Ascending aorta (tissue), 2 donors: ENCODE measurements at places on chromosomes 7 and 10. TPM values are rescaled to one million over a fixed set of nuclear protein-coding genes. Genes with fewer than 3 reads are reported as not detected.

NPC1L1 gene
- not detected for total RNA-seq

LRIT1 gene
- total RNA-seq = not detected

CYP3A7 gene
- not detected for total RNA-seq

SLC16A12 gene
- not detected for total RNA-seq

OPN1SW gene
- total RNA-seq = not detected

- H3K4me1 ChIP-seq = no peaks in the 10 kb centered on the region
- no peaks in the 10 kb centered on the region for H3K36me3 ChIP-seq
- H3K27ac ChIP-seq = no peak overlapping the region
- H3K27me3 ChIP-seq = no peaks in the 10 kb centered on the region
- no peak overlapping the region for H3K4me3 ChIP-seq
Observed at GRCh38 chr10:14822879-14823755, 14.7 kb downstream of the CDNF start.

TAS2R4 gene
- not detected for total RNA-seq

- H3K4me1 ChIP-seq = peaks cover 4% of the 10 kb centered on the region
- H3K27ac ChIP-seq = no peak overlapping the region
- no peak overlapping the region for H3K4me3 ChIP-seq
- H3K36me3 ChIP-seq = no peaks in the 10 kb centered on the region
- DNase-seq = no peak
Observed at GRCh38 chr10:115802911-115803310, 470.1 kb downstream of the GFRA1 start.

- peaks cover 2% of the 10 kb centered on the region for H3K4me1 ChIP-seq
- H3K27ac ChIP-seq = no peak overlapping the region
- no peak overlapping the region for H3K4me3 ChIP-seq
Observed at GRCh38 chr10:110793886-110794285, 77.8 kb upstream of the PDCD4 start.

C10orf53 gene
- total RNA-seq = not detected

DNA sequence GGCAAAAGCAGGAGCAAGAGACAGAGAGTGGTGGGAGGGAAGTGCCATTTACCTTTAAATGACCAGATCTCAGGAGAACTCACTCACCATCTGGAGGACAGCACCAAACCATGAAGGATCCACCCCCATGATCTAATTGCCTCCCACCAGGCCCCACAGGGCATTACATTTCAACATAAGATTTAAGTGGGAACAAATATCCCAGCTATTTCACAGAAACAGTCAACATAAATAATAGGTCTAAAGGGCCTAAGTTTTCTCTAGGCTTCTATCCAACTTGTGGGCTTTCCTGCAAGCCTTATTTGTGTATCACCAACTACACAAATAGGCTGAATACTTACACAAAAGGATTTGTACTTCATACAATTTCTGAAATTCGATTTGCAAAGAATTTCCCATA is 196.8 kb upstream of the POT1 start:
- H3K27ac ChIP-seq = no peak overlapping the region
- no peak overlapping the region for H3K4me3 ChIP-seq
- no peak for DNase-seq
- no peaks in the 10 kb centered on the region for H3K4me1 ChIP-seq
- no peaks in the 10 kb centered on the region for H3K36me3 ChIP-seq

SLC26A5 gene
- not detected for total RNA-seq

- no peaks in the 10 kb centered on the region for H3K27me3 ChIP-seq
- peak overlapping the region; percentile 35 for H3K4me3 ChIP-seq
- peak overlapping the region; percentile 94 for H3K27ac ChIP-seq
- peaks cover 39% of the 10 kb centered on the region for H3K4me1 ChIP-seq
- DNase-seq = peak; percentile 95
- H3K36me3 ChIP-seq = no peaks in the 10 kb centered on the region
Observed at GRCh38 chr10:102782673-102783551, 39.2 kb downstream of the WBP1L start.

- H3K4me3 ChIP-seq = no peak overlapping the region
- DNase-seq = no peak
- H3K4me1 ChIP-seq = peaks cover 13% of the 10 kb centered on the region
- no peaks in the 10 kb centered on the region for H3K27me3 ChIP-seq
Observed at GRCh38 chr10:6399231-6399741, 180.8 kb downstream of the PRKCQ start.

DNA sequence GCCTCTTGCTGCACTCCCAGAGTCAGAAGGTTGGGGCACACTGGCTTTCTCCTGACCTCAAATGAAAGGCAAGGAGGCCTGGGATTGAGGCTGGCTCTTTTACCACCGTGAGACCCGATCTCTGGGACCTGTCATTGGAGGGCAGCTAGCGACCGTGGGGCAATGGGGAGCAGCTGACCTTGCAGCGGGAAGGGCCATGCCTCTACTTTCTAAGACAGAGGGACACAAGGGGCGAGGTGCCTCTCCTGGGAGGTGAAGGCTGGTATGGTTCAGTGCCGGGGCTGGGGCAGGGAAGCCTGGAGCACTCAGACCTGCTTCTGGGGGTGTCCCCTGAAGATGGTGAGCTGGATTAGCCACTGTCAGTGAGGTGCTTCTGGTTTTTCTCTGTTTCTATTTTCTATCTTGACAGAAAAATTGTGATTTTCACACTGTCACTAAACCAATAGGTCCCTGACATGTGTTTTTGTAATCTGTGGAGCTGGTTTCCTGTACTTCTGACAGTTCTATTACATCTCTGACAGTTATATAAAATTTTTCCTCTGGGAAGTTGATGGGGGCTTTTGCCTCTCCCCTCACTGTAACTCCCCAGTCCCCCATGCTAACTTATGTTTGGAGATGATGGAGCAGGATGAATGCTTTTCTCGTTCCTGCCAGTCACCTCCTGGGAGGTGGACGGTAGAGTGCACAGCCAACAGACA is 340.8 kb downstream of the RPS24 start:
- no peaks in the 10 kb centered on the region for H3K36me3 ChIP-seq
- no peak overlapping the region for H3K4me3 ChIP-seq
- no peaks in the 10 kb centered on the region for H3K27me3 ChIP-seq

DNA sequence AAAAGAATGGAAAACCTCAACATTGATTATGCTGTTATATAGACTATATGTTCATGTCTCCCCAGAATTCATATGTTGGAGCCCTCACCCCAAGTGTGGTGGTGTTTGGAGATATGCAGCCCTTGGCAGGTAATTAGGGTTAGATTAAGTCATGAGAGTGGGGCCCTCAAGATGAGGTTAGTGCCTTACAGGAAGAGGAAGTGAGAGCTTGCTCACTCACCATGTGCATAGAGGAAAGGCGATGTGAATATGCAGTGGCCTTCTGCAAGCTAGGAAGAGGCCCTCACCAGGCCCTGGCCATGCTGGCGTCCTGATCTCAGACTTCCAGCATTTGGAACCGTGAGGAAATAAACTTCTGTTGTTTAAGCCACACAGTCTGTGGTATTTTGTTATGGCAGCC is 14.8 kb downstream of the ZNF33A start:
- peaks cover 15% of the 10 kb centered on the region for H3K36me3 ChIP-seq
- no peak overlapping the region for H3K4me3 ChIP-seq
- H3K4me1 ChIP-seq = no peaks in the 10 kb centered on the region
- no peak overlapping the region for H3K27ac ChIP-seq
